ENCODE measurements at places on chromosomes 11 and 22. TPM values are rescaled to one million over a fixed set of nuclear protein-coding genes. Genes with fewer than 3 reads are reported as not detected.
A peak's percentile ranks its signal among the peaks of the same experiment; 100 is the strongest.

GRCh38 chr22:17706947-17707346 lies 67.3 kb downstream of the BID start:
- peaks cover 23% of the 10 kb centered on the region for H3K36me3 ChIP-seq
- peaks cover 11% of the 10 kb centered on the region for H3K4me1 ChIP-seq
- peak overlapping the region; percentile 40 for H3K27ac ChIP-seq
- DNase-seq, result no peak
- no peaks in the 10 kb centered on the region for H3K27me3 ChIP-seq
- no peak overlapping the region for H3K4me3 ChIP-seq

GRCh38 chr22:44143105-44143474 lies 37.6 kb upstream of the PARVG start:
- H3K4me3 ChIP-seq, result no peak overlapping the region
- no peaks in the 10 kb centered on the region for H3K4me1 ChIP-seq
- H3K36me3 ChIP-seq, result no peaks in the 10 kb centered on the region
- DNase-seq, result no peak

DNA sequence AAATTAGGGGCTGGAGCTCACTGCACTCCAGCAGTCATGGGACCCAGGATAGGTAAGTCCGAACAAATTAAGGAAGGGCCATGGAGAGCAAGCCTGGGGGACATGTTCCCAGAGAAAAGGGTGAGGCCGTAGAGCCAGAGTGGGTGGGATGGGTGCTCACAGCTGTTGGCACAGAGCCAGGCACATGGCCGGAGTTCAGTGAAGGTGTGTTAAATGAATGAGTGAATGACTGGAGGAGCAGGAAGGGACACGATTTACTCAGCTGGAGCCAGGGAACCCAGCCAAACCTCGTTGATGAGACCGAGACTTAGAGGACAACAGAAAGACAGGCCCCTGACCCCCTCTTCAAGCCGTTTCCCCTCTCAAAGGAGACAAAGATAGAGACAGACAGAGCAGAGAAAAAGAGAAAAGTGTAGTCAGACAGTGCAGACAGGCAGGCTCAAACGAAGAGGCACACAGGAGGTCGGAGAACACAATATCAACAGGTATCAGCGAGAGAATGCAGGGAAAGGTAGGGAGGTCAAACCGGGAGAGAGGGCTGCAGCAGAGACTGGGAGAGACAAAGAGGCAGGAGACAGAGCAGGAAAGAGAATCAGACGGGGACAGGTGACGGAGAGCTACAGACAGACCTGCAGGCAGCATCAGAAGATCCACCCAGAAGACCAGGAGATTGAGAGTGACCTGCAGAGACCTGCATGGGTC lies 590 bp downstream of the SLCO2B1 start:
- peak overlapping the region; percentile 70 for H3K27ac ChIP-seq
- peaks cover 73% of the 10 kb centered on the region for H3K4me1 ChIP-seq
- no peaks in the 10 kb centered on the region for H3K36me3 ChIP-seq
- no peaks in the 10 kb centered on the region for H3K27me3 ChIP-seq

- no peaks in the 10 kb centered on the region for H3K4me1 ChIP-seq
- no peak for DNase-seq
- no peaks in the 10 kb centered on the region for H3K36me3 ChIP-seq
These were observed 27.2 kb downstream of the EIF3M start for GRCh38 chr11:32610797-32611352.

GRCh38 chr22:33242078-33242477 lies 183.9 kb upstream of the SYN3 start:
- no peak overlapping the region for H3K4me3 ChIP-seq
- no peak for DNase-seq
- H3K4me1 ChIP-seq, result no peaks in the 10 kb centered on the region
- H3K27ac ChIP-seq, result no peak overlapping the region
- no peaks in the 10 kb centered on the region for H3K27me3 ChIP-seq

DNA sequence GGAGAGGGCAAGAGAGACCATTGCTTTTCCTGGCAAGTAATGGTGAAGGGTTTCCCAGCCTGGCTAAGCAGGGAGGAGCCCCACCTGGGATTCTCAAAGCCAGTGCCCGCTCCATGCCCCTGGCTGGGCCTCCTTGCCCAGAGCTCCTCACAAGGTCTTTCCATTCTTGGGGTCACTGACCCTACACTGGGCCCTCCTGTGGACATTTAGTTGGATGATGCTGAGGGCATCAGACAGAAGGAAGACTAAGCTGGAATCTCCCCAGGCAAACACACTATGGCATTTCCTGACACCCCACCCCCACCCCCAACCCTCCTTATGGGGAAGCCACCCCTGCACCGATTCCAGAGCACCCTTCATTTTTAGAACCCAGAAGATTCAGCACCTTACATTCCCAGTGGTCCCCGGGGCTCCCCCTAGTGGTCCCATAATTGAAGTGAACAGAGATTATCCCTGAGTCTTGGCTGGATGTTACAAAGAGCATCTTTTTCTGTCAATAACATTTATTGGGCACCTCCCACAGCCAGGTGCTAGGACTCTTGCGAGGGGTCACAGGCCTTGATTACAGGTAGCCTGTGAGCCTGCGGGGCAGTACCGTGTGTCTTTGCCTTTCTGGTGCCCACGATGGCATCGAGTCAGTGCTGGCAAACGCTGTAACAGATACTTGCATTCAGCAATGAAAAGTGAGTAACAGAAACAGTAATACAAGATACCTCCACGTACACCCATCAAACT lies 548.5 kb downstream of the BUD13 start:
- H3K27ac ChIP-seq, result no peak overlapping the region
- H3K4me3 ChIP-seq, result no peak overlapping the region
- no peaks in the 10 kb centered on the region for H3K36me3 ChIP-seq
- peak; percentile 35 for DNase-seq
- H3K4me1 ChIP-seq, result no peaks in the 10 kb centered on the region
- no peaks in the 10 kb centered on the region for H3K27me3 ChIP-seq

DNA sequence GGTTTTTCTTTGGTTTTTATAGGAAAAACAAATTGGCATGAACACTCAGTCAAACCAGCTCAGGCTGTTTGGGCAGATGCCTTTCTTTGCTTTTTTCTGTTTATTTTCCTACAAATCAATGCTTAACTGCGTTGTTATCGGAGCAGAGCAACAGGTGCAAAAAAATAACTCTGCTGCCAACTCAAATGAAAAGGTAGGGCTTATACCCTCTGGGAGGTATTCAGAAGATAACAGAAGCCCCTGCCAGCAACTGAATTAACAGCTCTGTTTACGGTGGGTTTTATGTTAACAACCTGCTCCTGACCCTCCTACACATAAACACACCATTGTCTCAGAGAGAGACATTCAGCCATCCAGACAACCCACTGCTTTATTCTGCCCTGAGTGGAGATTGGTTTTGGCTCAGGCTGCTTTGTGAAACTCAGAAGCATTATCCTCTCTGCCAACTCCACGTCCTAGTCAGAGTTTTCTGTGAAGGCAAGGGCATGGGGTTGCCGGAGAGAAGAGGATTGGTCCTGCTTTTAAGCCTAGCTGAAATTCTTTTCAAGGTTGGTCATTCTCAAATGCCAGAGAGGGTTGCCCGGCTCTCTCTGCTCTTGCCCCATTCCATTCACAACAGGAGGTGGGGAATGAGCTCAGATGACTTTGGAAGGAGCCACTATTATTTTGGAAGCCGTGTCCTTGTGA lies 11.4 kb downstream of the EHF start:
- peaks cover 51% of the 10 kb centered on the region for H3K4me1 ChIP-seq
- no peak for DNase-seq
- no peak overlapping the region for H3K4me3 ChIP-seq

SERPIND1 gene
- total RNA-seq, result not detected

SLC22A12 gene
- not detected for total RNA-seq

CDCA5 gene
- total RNA-seq, result 27.2 TPM

EXPH5 gene
- total RNA-seq, result 8.0 TPM
